Naive thymus-derived CD8-positive, alpha-beta T cell (primary cell): ENCODE measurements at places on chromosomes 2 and 18. TPM values are rescaled to one million over a fixed set of nuclear protein-coding genes. Genes with fewer than 3 reads are reported as not detected.

DNA sequence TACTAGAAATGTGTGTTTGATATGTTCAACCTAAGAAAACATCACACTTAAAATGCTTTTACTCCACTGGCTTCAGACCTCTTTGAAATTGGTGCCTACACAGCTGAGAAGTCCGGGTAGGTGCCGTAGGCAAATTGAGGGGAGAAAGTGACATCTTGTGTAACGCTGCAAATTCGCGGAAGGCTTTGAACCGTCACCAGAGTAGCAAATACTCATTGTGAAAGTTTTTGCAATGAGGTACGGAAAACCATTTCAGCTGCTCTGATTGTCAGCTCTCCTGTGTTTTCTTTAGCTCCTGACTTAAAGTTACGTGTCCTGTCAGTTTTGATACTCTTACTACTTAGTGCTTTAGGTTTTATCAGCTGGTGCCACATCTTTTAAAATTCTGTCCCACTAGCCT, 224.5 kb downstream of the FAM210A start:
- DNase-seq, result no peak

DNA sequence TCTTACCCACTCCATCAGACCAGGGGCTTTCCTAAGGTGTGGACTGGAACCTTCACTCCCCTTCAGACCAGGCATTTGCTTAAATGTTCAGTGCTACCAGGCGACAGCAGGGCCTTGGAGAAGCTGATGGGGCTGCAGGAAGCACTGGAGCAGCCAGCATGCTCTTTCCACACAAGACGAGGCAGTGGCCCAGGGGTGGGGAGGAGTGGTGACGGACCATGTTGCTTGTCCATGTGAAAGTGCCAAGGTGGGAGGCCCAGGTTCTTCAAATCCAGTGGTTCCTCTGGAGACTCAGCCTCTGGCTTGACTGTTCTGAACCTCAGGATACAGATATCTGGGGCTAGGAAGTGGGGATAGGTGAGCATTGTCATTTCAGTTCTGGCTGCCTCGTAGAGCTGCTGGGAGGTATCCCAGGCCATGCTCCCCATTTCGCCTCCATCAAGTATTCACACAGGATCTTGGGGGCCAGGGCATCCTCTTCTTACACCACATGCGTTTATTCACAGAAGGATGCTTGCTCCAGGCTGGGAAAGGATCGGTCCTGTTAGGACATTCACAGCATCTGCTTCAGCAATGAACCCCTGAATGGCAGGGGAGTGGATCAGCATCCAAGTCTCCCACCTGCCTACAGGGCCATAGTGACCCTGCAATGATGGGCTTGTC, 62.2 kb downstream of the SFXN5 start:
- no peak for DNase-seq

DNA sequence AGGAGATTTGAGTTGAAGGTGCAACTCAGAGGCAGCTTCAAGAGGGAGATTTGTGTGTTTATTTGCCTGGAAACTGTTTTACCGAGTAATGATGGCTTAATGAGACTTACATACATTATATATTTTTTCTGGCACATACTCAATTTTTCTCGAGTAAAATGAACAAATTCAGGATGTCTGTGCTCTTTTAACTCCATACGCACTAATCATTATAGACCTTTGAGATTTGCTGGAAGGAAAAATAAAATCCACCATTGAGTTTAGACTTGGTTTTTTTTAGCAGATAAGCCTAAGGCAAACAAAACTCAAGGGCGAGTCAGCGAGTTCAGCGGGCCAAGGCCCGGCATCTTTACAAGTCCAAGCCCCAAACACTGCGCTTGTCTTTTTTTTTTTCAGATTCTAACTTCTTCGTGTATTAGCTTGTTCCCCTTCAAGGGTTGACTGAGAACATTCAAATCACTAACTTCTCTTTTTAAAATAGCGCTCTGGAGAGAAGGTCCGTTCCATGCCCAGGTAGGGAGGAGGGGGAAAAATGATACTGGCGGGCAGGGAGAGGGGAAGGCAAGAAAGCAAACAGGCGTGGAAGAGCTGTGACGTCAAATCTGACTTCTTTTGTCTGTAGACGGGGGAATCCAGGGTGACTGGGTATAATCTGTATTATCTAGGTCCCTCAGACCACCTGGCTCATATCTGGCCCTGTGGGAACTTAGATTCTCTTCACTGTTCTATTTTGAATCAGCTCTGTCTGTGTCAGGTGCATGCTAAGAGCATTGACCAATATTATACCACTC, 72.7 kb upstream of the MAP3K20 start:
- no peak for DNase-seq

GRCh38 chr2:41943159-41943558, 104.7 kb upstream of the PKDCC start:
- DNase-seq, result no peak

DNA sequence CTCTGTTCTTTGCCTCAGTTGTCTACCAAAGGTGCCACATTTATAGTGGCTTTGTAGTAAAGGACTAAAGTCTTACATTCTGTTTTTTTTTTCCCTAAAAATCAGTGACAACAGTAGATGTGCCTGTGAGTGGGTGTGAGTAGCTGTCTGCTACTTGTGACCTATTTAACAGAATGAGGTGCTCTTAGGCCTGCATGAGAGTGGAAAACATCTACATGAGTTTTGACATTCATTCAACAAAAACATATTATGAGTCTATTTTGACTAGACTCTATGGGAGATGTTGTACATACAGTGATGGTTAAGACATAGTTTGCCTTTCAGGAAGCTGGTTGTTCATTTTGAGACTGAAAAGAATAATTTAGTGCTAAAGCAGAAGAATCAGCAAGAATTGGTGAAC, 36.7 kb downstream of the IL1R2 start:
- DNase-seq, result no peak

DNA sequence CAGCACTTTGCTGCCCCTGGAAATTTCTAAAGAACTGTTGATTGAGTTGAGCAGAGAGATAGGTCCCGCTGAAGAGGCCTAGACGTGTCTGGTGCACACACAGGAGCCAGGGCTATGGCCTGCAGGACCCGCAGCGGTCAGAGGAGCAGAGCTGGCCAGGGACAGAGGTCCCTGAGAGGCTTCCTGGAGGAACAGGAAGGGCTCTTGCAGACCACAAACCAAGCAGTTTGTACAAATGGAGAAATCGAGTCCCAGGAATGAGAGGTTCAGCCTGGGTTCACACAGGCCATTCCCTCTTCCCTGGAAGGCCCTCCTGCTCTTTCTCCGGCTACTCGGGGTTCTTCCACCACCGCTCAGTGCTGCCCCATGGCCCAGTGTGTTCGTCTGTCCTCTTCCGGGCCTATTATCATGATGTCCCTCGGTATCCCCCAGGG, 1.2 kb upstream of the BIN1 start:
- DNase-seq, result no peak

- DNase-seq, result no peak
Measured at GRCh38 chr18:43648002-43648401, 370.7 kb upstream of the SYT4 start.

GRCh38 chr2:158357699-158358098, 98.9 kb downstream of the CCDC148 start:
- DNase-seq, result no peak

GRCh38 chr2:118363604-118364003, 275.3 kb downstream of the INSIG2 start:
- no peak for DNase-seq

DNA sequence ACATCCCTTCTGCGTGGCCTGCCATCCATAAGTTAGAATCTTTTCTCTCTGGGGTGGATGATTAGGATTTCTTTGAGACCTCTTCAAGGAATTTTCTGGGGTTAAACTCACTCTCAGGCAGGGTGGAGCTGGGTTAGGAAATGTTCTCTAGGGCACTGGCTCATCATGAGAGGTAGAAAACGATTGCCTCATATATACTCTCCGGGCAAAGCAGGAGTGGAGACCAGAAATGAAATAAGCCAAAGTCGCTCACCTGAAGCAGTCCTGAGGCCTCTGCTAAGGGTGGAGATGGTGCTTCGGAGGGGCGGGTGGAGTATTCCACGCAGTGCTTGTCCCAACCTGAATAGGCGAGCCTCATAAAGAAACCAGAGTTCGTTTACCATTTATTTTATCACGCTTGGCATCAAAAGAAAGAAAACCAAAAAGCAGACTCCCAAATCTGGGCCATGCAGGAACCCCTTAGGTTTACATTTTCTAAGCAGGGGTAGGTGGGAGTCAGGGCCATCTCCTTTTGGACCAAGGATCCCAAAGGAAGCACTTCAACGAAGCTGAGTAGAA, 249.3 kb upstream of the MEIS1 start:
- DNase-seq, result no peak

DNA sequence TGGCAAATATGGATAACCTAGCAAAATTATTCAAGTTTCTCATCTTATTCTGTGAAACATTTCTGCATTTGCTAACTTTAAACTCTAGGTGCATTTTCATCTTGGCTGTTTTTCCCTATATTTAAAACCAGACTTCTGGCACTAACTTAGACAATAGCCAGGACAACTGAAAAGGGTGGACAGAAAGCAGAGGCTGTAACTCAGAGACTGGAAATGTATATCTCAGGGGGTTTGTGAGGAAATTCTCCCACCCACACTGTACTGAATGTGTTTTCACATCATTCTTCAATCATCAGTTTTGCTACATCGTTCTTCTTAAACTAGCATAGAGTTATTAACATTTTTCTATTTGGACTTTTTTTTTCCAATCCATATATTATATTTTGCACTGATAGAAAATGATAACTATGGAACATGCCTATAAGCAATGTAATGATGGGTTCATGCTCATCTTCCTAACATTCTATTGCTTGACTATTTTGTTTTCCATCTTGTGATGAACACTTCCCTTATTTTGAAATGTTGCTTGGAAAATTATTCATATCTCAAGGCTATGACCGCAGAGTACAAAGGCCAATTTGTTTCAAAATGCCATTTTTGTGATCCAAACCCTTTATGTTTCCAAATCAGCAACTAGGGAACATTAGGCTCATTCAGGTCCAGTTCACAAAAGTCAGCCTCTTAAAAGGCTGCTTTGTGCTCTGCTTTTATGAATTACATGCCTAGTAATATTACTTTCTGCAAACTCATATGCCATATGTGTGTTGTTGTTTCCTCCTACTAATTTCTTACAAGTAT, 125.8 kb upstream of the CDH19 start:
- no peak for DNase-seq

- DNase-seq, result no peak
Measured at GRCh38 chr2:205864491-205864890, 182.2 kb downstream of the NRP2 start.

DNA sequence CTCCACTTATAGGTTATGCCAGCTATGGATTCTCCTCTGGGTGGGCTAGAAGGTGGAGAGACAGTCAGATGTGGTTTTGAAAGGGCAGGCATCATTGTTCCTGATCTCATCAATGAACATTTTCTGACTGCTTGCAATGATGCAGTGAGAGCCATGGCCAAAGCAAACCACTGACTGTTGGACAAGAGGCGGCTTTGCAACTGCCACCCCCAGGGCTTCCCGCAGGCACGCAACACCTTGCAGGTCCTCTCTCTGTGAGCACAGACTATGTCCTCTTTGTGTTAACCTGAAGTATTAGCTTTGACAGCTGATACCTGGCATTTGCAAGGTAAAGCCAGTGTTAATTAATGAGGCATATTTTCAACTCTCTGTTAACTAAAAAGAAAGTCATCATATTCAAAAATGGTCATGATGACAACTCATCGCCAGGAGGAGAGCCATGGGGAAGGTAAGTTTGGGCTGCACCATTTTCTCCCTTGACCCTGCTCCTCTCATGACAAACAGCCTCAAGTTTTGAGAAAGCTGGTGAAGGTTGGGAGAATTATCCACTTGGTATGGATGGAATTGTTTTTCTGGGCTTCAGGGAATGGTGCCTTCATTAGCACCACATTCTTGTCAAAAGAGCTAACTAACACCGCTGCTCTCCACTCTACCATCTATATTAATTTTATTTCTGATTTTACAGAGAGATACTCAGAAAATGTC, 14.9 kb upstream of the FAM124B start:
- no peak for DNase-seq

The OSBPL1A gene
- total RNA-seq, result 1.7 TPM

The HOXD10 gene
- not detected for total RNA-seq

The LYPD6 gene
- not detected for total RNA-seq

The MROH2A gene
- not detected for total RNA-seq

The TIA1 gene
- total RNA-seq, result 201 TPM

The MBOAT2 gene
- 1.8 TPM for total RNA-seq

The FOXI3 gene
- total RNA-seq, result not detected

The SLC8A1 gene
- total RNA-seq, result 0.34 TPM

The UPP2 gene
- total RNA-seq, result not detected

The CFAP65 gene
- not detected for total RNA-seq

The TNFRSF11A gene
- 0.36 TPM for total RNA-seq
